CD4-positive, alpha-beta T cell treated with Interleukin-21 for 1 hour (primary cell): ENCODE measurements at places on chromosomes 13 and 19.

DNA sequence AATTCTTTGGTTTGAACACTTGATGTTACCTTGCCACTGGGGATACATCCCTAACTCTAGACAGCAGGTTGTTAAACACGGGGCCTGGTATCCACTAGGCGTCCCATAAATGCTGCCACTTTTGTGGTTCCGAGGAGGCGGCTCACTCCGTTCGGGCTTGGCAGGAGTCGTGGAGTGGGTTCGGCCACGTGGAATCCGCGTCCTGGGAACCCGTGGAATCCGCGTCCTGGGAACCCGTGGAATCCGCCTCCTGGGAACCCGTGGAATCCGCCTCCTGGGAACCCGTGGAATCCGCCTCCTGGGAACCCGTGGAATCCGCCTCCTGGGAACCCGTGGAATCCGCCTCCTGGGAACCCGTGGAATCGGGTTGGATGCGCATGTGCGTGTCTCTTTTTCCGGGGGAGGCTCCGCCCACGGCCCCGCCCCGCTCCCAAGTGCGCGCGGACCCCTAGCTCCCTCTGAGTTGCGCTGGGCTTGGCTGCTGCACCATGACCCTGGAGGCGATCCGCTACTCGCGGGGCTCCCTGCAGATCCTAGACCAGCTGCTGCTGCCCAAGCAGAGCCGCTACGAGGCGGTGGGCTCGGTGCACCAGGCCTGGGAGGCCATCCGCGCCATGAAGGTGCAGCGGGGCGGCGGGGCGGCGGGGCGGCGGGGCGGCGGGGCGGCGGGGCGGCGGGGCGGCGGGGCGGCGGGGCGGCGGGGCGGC is at the start of gene MRI1:
TSS of gene MRI1 (plus strand) at position 422 of the 707 bp plus-strand sequence. CDS start at position 489, 67 bp downstream.
- DNase-seq, result peak; percentile 68

GRCh38 chr13:89029062-89029461 is 1357.9 kb downstream of the SLITRK5 start:
- DNase-seq, result no peak

- DNase-seq, result peak; percentile 69
Measured at GRCh38 chr19:1251330-1252220, 3.2 kb downstream of the MIDN start.

DNA sequence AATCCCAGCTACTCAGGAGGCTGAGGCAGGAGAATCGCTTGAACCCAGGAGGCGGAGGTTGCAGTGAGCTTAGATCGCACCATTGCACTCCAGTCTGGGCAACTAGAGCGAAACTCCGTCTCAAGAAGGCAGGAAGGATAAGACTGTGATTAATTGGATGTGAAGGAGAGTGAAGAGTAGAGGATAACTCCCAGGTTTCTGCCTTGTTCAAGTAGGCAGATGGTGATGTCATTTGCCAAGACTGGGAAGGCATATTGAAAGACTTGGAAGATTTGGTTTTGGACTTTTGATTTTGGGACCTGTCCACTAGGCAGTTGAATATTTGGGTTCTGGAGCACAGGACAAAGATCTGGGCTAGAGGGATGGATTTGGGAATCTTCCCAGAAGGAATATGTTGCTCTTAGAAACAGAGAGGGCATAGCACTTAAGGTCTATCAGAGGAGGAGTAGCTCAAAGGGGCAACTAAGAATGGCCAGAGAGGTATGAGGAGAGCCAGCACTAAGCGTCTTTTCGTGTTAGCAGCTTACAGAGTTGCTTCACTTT is 20.0 kb downstream of the GARRE1 start:
- DNase-seq, result no peak

GRCh38 chr19:41799444-41800000 is 3.1 kb downstream of the CEACAM3 start:
- DNase-seq, result no peak

GRCh38 chr13:101343128-101343787 is 73.0 kb downstream of the NALCN start:
- DNase-seq, result no peak

GRCh38 chr19:1354970-1355567 is 28.6 kb upstream of the NDUFS7 start:
- no peak for DNase-seq

GRCh38 chr13:28678809-28679208 is 19.9 kb downstream of the POMP start:
- DNase-seq, result no peak
